ENCODE measurements at places on chromosomes 5 and 9. TPM values are rescaled to one million over a fixed set of nuclear protein-coding genes. Genes with fewer than 3 reads are reported as not detected.

Gene ENC1
- total RNA-seq: 13.2 TPM

Gene PPIC
- total RNA-seq: 9.0 TPM

Gene RAD23B
- 165 TPM for total RNA-seq

Gene PPP3R2
- total RNA-seq: not detected

Gene TMOD1
- total RNA-seq: 0.88 TPM

Gene IFNA21
- total RNA-seq: not detected

Measured in H1 (cell line).